ENCODE measurements at places on chromosomes 1 and 21.

DNA sequence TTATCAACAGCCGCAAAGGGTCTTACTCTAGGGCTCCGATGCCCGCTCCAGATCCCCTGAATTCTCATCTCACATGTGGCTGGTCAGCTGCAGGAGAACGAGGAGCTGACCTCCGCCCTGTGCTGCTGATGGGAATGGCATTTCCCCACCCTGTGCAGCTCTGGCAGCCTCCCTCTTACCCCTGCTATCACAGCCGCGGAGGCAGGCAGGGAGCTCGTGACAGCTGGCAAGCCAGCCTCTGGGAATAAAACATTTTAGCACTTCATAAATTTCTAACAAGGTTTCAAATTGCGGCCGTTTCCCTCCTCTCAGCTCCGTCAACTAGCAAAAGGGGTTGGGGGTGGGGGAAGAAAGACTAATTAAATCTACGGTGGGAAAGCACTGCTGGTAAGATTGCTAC, 81.1 kb downstream of the DSCAM start:
- DNase-seq = no peak

- DNase-seq = no peak
Observed at GRCh38 chr1:237570530-237570929, 320.2 kb downstream of the ZP4 start.

DNA sequence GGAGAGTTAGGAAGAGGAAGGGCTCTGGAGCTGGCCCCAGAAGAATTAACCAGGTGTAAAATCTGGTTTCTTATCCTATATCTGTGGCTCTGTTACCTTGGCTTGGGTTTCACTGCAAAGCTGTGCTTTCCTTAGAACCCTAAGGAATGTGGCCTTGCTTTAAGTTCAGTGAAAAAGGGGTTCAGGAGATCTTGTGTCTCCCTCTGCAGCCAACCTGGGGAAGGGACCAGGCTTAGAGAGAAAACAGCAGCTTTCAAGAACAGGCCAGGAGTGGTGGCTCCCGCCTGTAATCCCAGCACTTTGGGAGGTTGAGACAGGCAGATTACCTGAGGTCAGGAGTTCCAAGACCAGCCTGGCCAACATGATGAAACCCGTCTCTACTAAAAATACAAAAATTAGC, 16.1 kb upstream of the MYCL start:
- DNase-seq = no peak

DNA sequence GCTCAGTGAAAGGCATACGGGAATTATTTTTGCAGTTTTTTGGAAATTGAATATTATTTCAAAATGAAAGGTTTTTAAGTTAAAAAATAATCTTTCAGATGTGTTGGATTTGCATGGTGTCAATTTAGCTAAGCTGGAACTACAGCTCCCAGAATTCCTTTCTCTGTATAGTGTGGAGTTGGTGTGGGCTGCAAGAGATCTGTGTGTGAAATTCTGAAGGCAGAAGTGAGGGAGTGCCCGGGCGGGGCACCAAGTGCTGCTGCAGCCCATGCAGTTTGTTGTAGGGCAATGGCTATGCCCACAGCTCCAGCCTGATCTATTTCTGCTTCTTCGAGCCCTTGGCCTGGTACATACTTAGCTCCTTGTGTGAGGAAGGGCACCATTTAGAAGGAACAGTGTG, 60.5 kb upstream of the CSF1 start:
- DNase-seq = no peak

GRCh38 chr1:165562571-165562970, 18.8 kb downstream of the LRRC52 start:
- no peak for DNase-seq

- no peak for DNase-seq
Observed at GRCh38 chr1:50783286-50783685, 176.8 kb downstream of the FAF1 start.

DNA sequence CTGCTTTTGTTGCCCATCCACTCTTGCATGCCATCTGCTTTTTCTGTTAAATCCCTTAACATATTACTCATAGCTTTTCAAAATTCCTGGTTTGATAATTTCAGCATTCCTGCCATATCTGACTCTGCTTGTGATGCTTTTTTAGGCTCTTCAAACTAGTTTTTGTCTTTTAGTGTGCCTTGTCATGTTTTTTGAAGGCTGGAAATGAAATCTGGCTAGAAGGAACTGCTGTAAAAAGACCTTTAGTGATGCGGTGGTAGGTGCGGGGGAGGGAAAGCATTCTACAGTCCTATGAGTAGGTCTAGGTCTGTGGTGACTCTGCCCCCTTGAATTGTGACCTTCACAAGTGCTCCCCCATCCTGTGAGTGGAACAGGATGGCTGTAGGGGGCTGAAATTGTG, 15.0 kb upstream of the S100B start:
- DNase-seq = no peak

DNA sequence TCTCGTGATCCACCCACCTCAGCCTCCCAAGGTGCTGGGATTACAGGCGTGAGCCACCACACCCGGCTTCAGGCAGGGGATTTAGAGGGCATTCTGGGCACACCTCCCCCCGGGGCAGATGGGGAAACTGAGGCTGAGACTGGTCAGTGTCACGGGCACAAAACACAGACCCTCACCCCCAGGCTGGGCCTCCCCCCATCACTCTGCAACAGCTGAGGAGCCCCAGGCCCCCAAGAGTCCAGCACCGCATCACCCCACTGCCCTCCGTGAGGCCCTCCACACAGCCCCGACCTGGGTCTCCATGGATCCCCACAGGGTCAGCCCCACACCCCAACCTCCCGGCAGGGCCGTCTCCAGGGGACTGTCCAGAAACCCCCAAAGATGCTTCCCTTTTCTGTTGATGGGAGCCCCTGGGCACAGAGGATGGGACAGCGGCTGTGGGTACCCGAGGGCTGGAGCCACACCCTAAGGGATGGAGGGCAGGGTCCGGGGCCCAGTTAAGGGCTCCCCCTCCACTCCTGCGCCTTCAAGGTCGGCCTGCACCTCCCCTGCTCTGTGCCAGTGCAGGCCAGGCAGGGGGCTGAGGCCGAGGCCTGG, 11.0 kb downstream of the TNFRSF14 start:
- no peak for DNase-seq

DNA sequence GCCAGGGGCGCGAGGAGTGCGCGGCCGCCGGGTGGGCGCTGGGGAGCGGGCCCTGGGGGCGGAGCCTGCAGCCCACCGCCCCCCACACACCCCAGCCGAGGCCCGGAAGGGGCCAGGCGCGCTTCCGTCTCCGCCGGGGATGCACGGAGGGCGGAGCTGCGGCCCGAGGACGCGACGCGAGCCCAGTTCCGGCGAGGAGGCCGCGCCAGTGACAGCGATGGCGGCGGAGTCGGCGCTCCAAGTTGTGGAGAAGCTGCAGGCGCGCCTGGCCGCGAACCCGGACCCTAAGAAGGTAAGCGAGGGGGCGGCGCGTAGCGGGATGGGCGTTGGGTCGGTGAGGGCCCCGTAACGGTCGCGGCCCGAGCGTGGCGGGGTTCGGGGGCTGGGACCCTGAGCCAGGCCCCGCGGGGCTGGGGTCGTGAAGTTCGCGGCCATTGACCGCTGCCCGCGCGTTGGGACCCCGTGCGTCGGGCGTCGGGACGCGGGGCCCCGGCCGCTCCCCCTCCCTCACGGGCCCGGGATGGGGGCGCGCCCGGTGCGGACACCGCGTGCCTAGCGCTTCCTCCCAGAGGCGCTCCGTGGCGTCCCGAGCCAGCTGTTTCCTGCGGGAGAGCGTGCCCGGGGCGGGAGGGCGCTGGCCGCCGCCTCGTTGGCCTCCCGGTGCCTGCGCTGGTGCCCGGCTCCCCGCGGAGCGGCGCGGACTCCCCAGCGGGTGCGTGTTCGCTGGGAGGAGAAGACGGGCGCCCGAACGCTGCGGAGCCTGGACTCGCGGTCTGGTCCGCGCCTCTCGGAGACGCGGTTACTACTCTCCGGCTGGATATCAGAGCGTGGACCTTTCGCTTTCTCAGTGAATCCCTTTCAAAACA, at the start of gene ELOA:
Gene ELOA, plus strand, starts transcription at position 185 of the 866 bp plus-strand sequence. Its CDS starts 33 bp downstream, at position 218.
- peak; percentile 52 for DNase-seq

GRCh38 chr1:184630679-184631060, 124.0 kb downstream of the EDEM3 start:
- DNase-seq = no peak

DNA sequence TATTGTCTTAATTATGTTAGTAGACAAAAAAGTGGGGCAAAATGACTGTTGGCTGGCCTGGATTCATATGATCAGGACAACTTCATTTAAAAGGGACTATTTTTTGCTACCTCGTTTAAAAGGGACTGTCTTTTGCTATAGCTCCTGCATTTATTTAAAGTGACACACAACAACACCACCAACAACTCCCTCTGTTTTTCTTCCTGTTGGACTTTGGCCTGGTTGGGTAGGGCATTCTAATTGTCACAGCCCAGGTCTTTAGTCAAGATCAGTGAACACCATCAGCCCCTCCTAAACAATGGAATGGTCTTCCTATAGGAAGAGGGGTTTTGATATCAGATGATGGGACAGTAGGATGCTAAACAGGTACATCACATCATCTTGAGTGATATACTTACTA, 241.8 kb downstream of the GPR52 start:
- no peak for DNase-seq

- DNase-seq = no peak
Observed at GRCh38 chr1:238951809-238952208, 434.6 kb upstream of the CHRM3 start.

DNA sequence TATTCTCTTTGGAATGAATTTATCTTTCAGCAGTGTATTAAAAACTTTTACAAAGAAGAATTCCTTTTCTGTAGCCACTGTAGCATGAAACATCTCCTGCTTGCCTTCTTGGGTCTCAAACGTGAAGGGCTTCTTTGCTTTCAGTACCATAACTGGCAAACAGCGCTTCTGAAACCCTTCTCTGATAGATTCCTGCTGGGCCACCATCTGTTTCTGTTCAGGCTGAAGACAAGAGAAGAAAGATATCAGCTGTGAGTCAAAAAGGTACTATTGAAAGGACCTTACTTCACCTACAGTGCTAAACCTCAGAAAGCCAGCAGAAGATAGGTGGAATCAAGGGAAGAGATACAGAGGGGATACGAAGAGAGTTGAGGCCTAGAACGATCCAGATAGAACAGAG, 10.5 kb downstream of the AIM2 start:
- DNase-seq = no peak

GRCh38 chr1:245211035-245211749, 56.4 kb downstream of the KIF26B start:
- no peak for DNase-seq

DNA sequence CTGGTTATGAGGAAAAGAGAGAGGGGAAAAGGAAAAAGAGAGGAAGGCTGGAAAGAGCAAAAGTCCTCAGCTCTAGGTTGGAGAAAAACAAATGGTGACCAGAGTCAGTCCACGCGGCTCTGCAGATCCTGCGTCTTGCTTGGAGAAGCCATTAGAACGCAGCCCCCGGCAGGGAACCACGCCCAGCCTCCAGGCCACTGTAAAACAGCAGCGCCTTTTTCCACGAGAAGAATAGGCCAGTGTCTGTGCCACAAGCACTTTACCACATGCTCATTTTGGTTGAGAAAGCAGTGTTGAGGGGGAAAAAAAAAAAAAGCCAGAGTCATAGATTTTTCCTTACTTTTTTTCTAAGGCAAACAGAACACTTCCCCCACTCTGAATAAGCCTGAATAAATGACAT, 846.9 kb upstream of the ADAMTS5 start:
- DNase-seq = no peak

GRCh38 chr1:53145619-53145941, 3.1 kb upstream of the SLC1A7 start:
- no peak for DNase-seq

DNA sequence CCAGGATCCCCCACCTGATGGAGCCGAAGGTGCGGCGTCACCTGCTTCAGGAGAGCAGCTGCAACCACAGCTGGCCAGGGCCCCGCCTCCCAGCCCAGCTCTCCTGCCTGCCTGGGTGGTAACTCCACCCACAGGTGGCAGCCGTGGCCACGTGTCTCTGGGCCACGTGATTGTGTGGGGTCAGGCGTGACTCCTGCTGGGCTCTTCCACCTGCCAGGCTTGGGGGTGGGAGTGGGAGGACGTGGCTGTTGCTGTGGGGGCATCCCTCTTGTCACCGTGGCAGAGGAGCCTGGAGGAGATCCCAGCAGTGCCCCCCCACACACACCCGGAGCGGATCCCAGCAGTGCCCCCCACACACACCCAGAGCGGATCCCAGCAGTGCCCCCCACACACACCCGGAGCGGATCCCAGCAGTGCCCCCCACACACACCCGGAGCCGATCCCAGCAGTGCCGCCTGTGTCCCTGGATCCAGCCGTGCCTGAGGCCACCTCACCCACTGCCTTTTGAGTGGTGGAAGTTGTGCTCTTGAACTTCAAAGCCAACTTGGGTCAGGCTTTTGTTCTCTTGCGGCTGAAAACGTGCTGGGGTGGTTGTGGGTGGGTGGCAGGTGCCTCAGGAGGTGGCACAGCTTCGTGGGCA, 32.2 kb downstream of the POFUT2 start:
- no peak for DNase-seq

GRCh38 chr1:109828756-109829505, 65.2 kb upstream of the EPS8L3 start:
- no peak for DNase-seq

DNA sequence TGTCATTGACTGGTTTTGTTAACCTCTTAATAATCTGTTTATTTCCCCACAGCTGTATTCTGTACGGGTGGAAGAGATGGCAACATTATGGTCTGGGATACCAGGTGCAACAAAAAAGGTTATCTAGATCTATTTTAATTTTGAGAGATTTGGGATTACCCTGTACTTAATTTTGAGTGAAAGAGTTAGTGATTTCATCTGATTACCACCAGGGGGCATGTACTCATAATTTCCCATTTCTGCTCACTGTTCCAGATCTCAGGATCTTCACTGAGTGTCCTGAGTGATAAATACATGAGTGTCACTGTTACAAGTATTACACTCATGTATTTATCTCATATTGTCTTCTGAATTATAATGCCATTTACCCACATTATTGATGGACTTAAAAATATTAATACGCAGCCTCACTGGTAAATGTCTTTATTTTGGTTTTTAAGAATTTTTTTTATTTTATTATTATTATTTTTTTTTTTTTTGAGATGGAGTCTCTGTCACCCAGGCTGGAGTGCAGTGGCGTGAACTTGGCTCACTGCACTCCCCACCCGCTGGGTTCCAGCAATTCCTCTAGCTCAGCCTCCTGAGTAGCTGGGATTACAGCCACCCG, 27.4 kb downstream of the DTL start:
- no peak for DNase-seq

GRCh38 chr1:154442006-154442740, 37.0 kb downstream of the IL6R start:
- no peak for DNase-seq

DNA sequence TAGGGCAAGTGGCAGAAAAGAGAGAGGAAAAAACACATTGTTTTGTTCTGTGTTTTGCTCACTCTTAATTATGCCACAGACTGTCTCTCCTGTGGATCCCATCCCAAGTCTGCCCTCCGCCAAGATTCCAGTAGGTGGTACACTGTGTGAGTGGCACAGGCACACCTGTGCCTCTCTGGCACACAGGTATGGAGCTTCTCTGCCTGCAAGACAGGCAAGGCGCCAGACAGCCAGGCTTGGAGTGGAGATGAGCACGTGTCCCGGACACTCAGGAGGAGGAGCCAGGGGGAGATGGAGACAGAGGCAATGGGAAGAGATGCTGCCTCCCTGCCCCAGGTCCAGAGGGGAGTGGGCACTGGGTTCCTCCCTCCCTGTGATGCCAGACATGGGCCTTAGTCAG, 6.5 kb upstream of the GRIK3 start:
- no peak for DNase-seq

- DNase-seq = no peak
Observed at GRCh38 chr1:229972600-229973296, 94.3 kb upstream of the GALNT2 start.

- DNase-seq = no peak
Observed at GRCh38 chr1:155984341-155984740, 6.0 kb upstream of the ARHGEF2 start.

GRCh38 chr1:246669659-246670058, 54.5 kb upstream of the SCCPDH start:
- no peak for DNase-seq
